NCI-H2081 (cell line): ENCODE measurements at places on chromosomes 5 and 9.

DNA sequence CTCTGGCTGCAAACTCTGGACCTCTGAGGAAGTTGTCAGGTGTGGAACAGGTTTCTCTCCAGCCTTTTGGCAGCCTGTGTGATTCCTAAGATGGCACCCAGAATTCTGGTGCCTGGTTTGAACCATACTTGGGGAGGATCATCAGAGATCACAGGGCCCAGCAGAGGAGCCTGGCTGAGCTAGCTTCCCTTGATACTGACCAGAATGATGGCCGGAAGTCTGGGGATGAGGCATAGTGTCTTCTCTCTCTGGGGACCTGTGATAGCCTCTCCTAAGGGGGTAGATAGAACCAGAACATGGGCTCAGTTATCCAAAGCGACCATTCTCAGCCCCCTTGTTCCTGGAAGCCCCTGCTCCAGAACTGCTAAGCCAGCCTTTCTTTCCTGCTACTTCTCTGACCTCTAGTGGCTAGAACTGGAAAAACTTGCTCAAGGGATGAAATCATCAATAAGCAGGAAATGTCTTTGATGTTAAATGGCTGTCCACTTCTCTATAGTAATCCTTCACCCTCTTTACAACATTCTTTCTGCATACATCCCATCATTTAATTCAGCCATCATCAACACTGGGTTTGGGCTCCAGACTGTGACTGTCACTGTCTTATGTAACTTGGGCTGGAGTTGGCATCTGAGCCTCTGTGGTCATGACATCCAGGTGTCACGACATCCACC lies 55.1 kb downstream of the C9orf152 start:
- peak; percentile 54 for DNase-seq

DNA sequence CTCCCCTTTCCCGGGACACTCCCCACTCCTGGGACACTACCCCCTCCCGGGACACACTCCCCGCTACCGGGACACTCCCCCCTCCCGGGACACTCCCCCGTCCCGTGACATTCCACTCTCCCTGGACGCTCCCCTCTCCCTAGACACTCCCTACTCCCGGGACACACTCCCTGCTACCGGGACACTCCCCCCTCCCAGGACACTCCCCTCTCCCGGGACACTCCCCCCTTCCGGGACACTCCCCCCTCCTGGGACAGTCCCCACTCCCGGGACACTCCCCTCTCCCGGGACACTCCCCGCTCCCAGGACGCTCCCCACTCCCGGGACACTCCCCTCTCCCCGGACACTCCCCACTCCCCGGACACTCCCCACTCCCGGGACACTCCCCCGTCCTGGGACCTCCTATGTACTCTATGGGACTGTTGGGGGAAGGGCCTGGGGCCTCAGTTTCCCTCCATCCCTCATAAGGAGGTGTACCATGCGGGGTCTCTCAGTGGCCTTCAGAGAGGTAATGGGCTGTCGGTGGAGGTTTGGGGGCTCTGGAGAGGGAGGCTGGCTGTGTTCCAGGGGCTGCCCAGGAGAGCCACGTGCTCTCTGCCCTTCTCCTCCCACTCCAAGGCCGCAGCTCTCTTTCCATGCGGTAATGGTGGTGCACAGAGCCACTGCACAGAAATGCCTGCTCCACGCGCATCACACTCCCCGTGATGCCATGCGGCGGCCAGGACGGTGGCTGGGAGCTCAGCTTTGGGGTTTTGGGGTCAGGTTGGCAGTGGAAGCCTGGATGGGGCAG lies 96.2 kb downstream of the RXRA start:
- no peak for DNase-seq

DNA sequence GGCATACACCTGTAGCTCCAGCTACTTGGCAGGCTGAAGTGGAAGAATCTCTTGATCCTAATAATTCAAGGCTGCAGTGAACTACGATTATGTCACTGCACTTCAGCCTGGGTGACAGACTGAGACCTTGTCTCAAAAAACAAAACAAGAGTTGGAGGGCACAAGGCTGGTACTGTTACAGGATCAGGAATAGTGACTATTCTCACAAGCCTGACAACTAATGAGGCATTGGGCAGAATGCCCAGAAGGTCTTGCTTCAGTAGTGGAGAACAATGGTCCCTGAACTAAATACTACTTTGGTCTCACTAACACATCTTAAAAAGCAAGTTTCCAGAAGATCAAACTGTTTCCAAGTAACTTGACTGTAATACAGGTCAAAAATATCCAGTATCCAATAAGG lies 182.9 kb upstream of the RFX3 start:
- peak; percentile 85 for DNase-seq

DNA sequence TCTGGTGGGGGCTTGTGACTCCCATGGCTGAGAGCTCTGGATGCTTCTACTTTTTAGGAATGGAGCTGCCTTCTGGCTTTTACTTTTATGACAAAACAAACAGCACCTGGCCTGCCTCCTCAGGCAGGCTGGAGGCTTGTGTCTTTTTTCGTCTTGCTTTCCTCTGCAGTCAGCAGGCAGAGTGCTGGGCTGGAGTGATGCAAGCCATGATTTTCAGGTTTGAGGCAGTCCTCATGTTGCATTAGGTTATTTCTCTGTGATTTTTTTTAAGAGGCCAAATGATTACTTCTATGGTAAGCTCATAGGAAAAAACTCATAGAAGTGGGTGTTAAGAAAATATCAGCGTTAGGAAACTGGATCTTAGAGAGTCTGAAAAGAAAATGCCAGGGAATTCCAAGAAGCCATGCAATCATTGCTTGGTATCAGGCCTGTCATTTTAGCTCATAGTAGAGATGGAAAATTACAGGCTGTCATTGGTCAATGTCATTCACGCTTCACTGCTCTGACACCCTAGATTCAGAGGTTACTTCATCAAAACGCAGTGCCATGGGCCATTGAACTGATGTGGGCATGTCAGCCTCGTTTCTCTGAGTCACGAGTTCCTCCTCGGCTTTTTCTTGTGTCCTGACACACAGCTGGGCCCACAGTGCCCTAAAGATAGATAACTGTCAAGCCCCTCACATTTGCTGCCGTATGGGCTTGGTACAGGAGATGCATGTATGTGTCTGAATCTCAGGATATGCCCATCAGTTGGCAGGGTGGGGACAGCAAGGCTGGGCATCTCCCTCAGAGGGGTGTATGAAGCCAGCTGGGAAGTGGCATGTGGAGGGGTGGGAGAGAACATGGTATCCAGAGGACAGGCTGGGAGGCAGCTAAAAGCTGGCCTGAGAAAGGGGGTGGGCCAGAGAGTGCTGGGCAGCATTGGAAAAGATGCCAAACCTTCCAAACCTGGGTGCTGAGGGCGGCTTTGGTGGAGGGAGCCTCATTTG lies 151.8 kb downstream of the HSPA4 start:
- DNase-seq = no peak
